ENCODE measurements at places on chromosomes 5 and 9. TPM values are rescaled to one million over a fixed set of nuclear protein-coding genes. Genes with fewer than 3 reads are reported as not detected.

GRCh38 chr5:159427180-159428012 is 97.1 kb upstream of the IL12B start:
- no peaks in the 10 kb centered on the region for H3K27me3 ChIP-seq
- H3K36me3 ChIP-seq, result no peaks in the 10 kb centered on the region
- H3K4me1 ChIP-seq, result no peaks in the 10 kb centered on the region
- DNase-seq, result no peak

DNA sequence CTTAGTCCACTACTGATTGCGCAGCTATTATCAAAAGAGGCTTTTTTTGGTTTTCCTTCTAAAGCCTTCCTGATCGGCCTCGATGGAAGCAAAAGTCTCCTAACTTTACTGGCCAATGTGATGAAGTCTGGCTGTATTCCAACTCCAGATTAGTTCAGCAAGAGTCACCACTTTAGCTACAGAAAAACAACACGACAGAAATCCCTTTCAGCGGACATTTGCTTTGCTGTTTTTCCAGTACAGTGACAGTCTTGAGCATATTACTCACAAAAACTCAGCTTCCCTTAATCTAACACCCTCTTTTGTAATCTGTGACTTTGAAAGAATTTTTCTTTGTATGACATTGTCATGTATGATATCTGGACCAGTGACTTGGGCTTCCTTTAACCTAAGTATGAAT is 95.7 kb downstream of the HOMER1 start:
- DNase-seq, result peak; percentile 4
- H3K36me3 ChIP-seq, result no peaks in the 10 kb centered on the region
- H3K4me1 ChIP-seq, result no peaks in the 10 kb centered on the region
- no peak overlapping the region for H3K4me3 ChIP-seq

- H3K27me3 ChIP-seq, result no peaks in the 10 kb centered on the region
- H3K36me3 ChIP-seq, result no peaks in the 10 kb centered on the region
- no peaks in the 10 kb centered on the region for H3K4me1 ChIP-seq
- no peak overlapping the region for H3K27ac ChIP-seq
Observed at GRCh38 chr5:132504746-132505145, 14.2 kb upstream of the IRF1 start.

The MARCHF6 gene
- 24.5 TPM for total RNA-seq

The TEK gene
- 2.3 TPM for total RNA-seq

The SPATA31A3 gene
- total RNA-seq, result not detected
